ENCODE measurements at places on chromosomes 6 and 20. TPM values are rescaled to one million over a fixed set of nuclear protein-coding genes. Genes with fewer than 3 reads are reported as not detected.

The TLDC2 gene
- not detected for total RNA-seq

The ANGPT4 gene
- total RNA-seq: not detected

The HEY2 gene
- 0.22 TPM for total RNA-seq

The CUL7 gene
- 15.0 TPM for total RNA-seq

The CAPN11 gene
- 0.20 TPM for total RNA-seq

The PTPRK gene
- 78.6 TPM for total RNA-seq

The STX11 gene
- 9.4 TPM for total RNA-seq

The ADGRB3 gene
- not detected for total RNA-seq

The WFDC5 gene
- total RNA-seq: not detected

The SPATS1 gene
- total RNA-seq: not detected

The BPIFA1 gene
- total RNA-seq: not detected

DNA sequence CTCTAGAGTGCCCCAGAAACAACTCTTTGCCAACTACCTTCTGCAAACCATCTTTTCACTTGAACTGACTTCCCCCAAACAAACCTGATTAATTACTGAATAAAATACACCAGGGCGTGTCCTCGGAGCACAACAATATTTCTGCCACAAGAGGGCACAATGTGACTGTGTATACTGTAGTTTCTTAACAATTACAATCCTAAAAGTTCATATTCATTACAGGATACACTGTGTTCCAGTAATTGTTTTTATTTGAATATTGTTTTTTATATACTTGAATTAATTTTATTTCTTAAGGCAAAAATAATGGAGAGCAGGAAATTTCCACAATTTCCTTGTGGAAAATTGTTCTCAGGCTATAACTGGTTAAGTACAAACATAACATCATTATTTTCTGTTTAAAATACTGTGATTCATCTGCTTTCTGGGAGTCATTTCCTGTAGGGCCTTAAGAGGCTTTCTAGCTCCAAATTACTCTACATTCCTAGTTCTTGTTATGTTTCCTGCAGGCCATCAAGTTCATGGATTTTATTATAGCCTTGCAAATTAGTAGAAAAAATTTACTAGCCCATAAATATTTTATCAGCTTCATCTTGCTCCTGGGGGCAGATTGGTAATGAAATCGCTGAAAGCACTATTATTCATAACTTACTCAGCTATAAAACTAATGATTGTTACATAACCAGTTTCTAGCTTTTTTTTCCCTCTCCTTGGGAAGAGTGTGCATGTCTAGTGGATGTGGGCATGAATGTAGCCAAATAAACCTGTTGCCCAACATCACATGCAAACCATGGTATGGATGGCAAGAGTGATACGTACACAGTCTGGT lies 51.9 kb upstream of the SLC22A16 start:
- peak; percentile 95 for DNase-seq

- no peak for DNase-seq
Observed at GRCh38 chr6:106110164-106110826, 24.2 kb downstream of the PRDM1 start.

DNA sequence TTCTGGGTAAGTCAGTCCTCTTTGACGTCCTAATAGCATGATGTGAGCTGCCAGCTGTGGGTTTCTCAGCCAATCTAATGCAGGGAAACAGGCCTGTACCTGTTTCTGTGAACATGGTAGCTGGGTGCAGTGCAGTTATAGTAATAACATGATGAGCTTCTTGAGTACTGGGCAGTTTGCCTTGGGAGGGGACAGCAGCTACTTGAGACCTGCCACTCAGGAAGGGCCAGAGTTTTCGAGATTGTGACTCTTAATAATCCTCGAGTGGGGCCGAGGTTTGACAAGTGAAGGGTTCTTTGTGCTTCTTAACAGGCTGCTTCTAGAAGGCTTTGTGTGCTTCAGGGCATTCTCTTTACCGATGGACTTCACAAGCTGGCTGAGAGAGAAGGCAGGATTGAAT lies 180.1 kb downstream of the JARID2 start:
- no peak for DNase-seq

- no peak for DNase-seq
Observed at GRCh38 chr6:43231053-43231452, 1.8 kb upstream of the DNPH1 start.

DNA sequence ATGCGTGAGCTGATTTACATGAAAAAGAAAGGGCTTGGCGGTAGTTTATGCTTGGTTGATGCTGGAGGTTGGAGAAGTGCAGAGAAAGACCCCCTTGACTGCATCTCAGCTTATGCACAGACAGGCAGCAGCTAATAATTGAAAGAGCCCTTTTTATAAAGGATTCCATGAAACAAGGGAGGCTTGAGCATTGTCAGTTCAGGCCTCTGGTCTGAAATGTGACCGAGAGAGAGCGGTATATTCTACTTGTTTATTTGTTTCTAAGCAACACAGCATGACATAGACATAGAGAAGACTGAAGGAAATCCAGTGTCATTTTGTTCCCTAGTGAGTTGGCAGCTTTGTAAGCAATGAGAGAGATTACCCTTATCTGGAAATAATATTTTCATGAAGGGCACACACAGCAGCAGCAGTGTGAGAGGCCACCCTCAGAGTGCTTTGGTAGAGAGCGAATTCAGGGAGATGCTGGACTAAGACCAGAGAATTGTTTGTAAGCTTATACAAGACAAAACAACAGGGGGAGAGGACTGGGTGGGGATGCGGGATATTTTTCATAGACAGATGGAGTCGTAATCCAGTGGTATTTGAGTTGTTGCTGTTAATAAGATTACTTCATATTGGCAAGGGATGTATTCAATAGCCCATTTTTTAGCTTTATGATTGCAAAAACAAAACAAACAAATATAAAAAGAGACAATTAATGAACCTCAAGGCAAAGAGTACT lies 34.6 kb upstream of the LAMA2 start:
- no peak for DNase-seq

- DNase-seq: no peak
Observed at GRCh38 chr6:159726255-159726917, 920 bp upstream of the WTAP start.

GRCh38 chr6:29760328-29760727 lies 37.1 kb downstream of the HLA-F start:
- no peak for DNase-seq

- DNase-seq: no peak
Observed at GRCh38 chr6:7431674-7432390, 42.2 kb downstream of the RIOK1 start.

- no peak for DNase-seq
Observed at GRCh38 chr6:154768280-154768679, 35.1 kb downstream of the SCAF8 start.

- DNase-seq: no peak
Observed at GRCh38 chr6:139977887-139978332, 603.5 kb upstream of the CITED2 start.

GRCh38 chr6:45434381-45434700 lies 56.6 kb upstream of the SUPT3H start:
- DNase-seq: no peak

GRCh38 chr6:37521674-37522073 lies 22.0 kb upstream of the CCDC167 start:
- DNase-seq: no peak

DNA sequence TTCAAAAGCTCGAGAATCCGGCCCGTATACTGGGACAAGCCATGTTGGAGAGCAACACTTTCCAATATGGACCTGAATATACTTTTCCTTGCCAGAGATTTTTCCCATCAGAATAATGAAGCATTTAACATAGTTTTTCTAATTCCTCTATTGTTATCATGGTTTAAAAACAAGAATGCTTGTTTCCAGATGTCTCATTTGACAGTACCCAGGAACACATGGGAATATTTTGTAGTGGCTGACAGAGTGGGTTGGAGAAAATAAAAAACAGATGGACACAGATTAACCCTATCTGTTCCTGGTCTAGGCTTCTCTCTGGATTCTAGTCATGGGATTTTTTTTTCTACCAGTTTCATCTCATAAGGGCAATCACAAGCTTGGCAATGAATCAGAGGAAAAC lies 164.8 kb upstream of the CEP162 start:
- DNase-seq: no peak

GRCh38 chr6:166478782-166479592 lies 96.2 kb upstream of the MPC1 start:
- no peak for DNase-seq

DNA sequence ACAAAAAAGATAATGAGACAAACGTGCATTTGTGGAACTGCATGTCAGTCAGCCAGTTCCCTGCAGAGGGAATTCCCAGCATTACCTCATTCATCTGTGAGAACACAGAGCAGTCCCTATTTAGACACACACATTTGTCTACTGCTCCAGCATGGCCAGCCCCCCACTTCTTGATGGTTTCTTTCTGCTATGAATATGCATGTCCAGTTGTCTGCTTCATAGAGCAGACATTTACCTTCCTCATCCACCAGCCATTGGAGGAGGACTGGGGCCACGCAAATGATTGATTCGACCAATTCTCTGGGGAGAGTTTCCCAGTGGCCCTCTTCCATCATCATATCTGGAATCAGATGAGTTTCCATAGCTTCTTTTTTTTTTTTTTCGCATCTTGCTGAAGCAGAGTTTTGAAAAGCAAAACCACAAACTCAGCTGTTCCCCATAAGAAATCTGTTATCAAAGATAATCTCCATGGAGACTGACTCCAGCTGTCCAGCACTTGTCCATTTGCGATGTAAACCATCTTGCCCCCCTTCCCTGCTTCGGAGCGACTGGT lies 11.8 kb downstream of the ENPP1 start:
- DNase-seq: peak; percentile 34

DNA sequence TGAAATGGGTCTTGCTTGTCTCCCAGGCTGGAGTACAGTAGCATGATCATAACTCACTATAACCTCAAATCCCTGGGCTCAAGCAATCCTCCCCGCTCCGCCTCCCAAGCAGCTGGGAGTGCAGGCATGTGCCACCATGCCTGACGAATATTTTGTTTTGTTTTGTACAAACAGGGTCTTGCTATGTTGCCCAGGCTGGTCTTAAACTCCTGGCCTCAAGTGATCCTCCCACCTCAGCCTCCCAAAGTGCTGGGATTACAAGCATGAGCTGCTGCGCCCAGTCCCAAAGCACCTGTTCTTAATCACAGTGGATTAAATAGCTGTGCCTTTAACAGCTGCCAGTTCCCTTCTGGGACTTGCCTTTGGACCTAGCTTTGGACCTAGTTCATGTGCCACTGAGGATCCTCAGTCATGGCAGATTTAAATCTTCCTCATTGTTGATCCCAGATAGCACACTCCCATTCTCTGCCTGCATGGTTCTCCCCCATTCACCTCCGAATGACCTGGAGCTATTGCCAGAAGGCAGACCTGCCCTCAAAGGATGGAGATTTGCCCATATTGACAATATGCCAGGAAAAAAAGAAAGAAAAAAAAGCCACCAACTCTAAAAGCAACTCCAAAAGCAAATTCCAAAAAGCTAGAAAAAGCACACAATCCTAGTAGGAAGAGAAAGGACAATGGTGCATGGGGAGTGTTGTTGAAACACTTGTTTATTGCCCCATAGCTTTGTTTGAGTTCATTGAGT lies 10.6 kb downstream of the POFUT1 start:
- peak; percentile 60 for DNase-seq

- no peak for DNase-seq
Observed at GRCh38 chr6:25603251-25603650, 48.8 kb upstream of the SCGN start.

- peak; percentile 50 for DNase-seq
Observed at GRCh38 chr20:58340853-58341252, 31.3 kb downstream of the RAB22A start.

DNA sequence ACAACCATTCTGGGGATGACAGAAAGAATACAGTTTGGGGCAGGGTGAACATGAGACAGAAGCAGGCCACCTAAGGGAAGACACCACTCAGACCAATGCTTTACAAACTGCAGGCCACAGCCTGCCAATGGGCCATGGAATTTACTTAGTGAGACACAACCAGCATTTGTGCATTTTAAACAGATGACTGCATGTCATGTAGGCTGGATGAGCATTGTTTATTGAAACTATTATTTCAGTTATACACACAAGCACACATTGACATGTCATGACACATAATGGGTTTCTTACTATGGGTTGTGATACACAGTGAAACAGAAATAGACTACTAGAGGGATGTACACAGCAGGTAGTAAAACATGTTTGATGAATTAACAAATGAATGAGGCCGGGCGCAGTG lies 8.0 kb downstream of the PGM3 start:
- DNase-seq: no peak

DNA sequence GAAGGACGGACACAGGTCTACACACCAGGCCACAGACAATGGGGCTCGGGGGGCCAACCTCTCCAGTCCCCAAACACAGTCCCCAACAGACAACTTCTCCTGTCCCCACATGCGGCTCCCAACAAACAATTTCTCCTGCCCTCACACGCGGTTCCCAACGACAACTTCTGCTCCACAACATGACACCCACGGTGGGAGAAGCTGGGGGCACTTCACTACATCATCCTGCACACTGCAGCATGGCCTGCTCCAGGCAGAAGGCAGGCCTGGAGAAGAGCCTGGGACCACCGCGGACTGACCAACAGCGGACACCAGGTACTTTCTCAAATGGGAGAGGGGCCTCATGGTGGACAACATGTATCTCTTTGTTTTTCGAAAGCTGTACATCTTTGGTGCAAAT lies 6.7 kb downstream of the TAF4 start:
- no peak for DNase-seq

DNA sequence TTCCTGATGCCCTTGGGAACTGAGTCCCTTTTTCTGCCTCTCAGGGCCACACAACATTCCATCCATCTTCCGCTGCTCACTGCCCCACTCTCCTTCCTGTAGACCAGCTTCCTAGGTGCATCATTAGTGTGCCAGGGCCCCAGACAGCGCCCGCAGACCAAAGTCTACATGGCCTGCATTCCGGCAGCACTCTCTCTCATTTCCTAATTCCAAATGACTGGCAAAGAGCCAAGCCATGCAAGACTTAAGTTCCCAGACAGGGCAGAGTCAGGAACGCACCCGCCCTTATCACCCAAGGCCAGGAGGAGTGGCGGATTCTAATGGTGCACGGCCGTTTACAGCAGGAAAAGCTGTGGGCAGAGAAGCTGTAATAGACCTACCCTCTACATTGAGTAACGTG lies 159.8 kb upstream of the ARID1B start:
- no peak for DNase-seq

DNA sequence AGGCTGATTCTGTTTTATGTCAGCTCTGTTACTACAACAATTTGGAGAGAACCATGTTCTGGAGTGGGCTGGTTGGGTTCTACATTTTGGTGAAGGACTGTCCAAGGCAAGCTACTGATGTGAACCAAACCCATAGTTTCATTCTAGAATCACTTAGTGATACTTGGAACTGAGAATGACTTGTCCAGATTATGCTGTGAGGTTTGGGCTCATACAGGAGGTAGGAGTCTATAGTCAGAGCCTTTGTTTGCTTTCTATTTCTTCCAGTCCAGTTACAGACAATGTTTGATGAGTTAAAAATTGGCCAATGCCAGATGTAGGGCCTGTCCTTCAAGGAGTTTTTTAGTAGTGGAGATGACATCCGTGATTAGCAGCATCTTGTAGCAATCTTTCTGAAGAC lies 97.9 kb downstream of the LRRC1 start:
- DNase-seq: no peak

DNA sequence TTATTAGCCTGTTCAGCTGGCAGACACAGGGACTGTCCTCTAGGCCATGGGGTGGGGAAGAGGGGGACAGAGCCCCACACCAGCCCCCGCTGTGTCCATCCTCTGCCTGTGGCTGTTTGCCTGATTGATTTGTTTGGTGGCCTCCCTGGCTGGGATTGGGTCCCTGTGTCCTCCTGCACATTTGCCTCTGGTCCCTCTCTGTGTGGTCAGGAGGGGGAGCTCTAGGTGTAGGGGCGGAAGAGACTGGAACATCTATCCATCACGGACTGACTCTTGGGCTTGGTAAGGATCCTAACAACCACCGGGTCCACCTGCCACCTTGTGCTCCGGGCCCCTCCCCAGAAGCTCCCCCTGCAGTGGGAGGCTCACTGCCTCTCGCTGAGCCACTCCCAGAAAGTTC lies 38.4 kb upstream of the CCDC167 start:
- DNase-seq: peak; percentile 52

GRCh38 chr6:108655806-108656651 lies 95.3 kb downstream of the FOXO3 start:
- DNase-seq: peak; percentile 32

Data from lung microvascular endothelial cell (primary cell).